ENCODE measurements at places on chromosomes 2 and 18. TPM values are rescaled to one million over a fixed set of nuclear protein-coding genes. Genes with fewer than 3 reads are reported as not detected.

GRCh38 chr2:239194731-239195317 lies 206.0 kb downstream of the HDAC4 start:
- no peaks in the 10 kb centered on the region for H3K27me3 ChIP-seq
- peaks cover 37% of the 10 kb centered on the region for H3K4me1 ChIP-seq
- H3K4me3 ChIP-seq, result no peak overlapping the region
- peaks cover 23% of the 10 kb centered on the region for H3K36me3 ChIP-seq
- H3K27ac ChIP-seq, result peak overlapping the region; percentile 6
- no peak for DNase-seq

GRCh38 chr2:151796774-151797173 lies 31.4 kb downstream of the ARL5A start:
- H3K27ac ChIP-seq, result no peak overlapping the region
- no peak overlapping the region for H3K4me3 ChIP-seq
- no peak for DNase-seq
- H3K27me3 ChIP-seq, result no peaks in the 10 kb centered on the region

GRCh38 chr18:67995769-67996168 lies 479.2 kb upstream of the DSEL start:
- DNase-seq, result no peak
- no peaks in the 10 kb centered on the region for H3K36me3 ChIP-seq
- H3K4me3 ChIP-seq, result no peak overlapping the region
- no peak overlapping the region for H3K27ac ChIP-seq
- no peaks in the 10 kb centered on the region for H3K4me1 ChIP-seq

GRCh38 chr2:112812318-112813267 lies 24.0 kb downstream of the IL1B start:
- H3K27me3 ChIP-seq, result no peaks in the 10 kb centered on the region
- H3K4me3 ChIP-seq, result no peak overlapping the region
- H3K4me1 ChIP-seq, result peaks cover 20% of the 10 kb centered on the region
- peak; percentile 52 for DNase-seq
- H3K27ac ChIP-seq, result peak overlapping the region; percentile 66
- H3K36me3 ChIP-seq, result no peaks in the 10 kb centered on the region

- H3K27me3 ChIP-seq, result no peaks in the 10 kb centered on the region
- peaks cover 16% of the 10 kb centered on the region for H3K36me3 ChIP-seq
- peaks cover 4% of the 10 kb centered on the region for H3K4me1 ChIP-seq
- no peak overlapping the region for H3K27ac ChIP-seq
- H3K4me3 ChIP-seq, result no peak overlapping the region
These were observed 118.4 kb downstream of the BMPR2 start for GRCh38 chr2:202494300-202495229.

- H3K27ac ChIP-seq, result no peak overlapping the region
- H3K4me3 ChIP-seq, result no peak overlapping the region
- H3K36me3 ChIP-seq, result no peaks in the 10 kb centered on the region
- H3K27me3 ChIP-seq, result no peaks in the 10 kb centered on the region
- no peak for DNase-seq
These were observed 90.1 kb downstream of the EPAS1 start for GRCh38 chr2:46387292-46387691.

DNA sequence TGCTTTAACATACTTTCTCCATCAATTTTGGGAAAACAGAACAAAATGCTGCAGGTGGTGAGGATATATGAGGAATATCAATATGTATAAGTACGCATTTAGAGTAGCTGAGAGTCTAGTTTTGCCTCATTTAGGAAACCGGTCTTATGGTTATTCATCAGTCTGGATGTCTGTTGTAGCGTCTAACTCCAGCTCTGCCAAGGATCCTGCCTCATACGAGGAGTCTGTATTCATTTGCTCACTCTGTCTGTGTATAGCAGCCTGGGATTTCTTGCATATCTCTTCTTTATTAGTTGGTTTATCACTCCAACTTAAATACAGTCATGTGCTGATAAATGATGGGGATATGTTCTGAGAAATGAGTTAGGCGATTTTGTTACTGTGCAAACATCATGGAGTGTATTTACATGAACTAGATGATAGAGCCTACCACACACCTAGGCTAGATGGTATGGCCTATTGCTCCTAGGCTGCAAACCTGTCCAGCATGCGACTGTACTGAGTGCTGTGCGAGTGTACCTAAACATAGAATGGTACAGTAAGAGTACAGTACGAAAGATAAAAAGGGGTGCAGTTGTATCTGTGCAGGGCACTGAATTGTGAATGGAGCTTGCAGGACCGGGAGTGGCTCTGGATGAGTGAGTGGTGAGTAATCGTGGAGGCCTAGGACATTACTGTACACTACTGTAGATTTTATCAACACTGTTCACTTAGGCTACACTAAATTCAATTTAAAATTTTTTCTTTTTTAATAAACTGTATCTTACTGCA lies 148.1 kb downstream of the ZNF407 start:
- no peak overlapping the region for H3K4me3 ChIP-seq
- no peak overlapping the region for H3K27ac ChIP-seq
- H3K4me1 ChIP-seq, result no peaks in the 10 kb centered on the region
- no peaks in the 10 kb centered on the region for H3K36me3 ChIP-seq
- DNase-seq, result no peak

- DNase-seq, result no peak
- H3K27ac ChIP-seq, result no peak overlapping the region
- H3K4me3 ChIP-seq, result no peak overlapping the region
- H3K4me1 ChIP-seq, result no peaks in the 10 kb centered on the region
- H3K27me3 ChIP-seq, result no peaks in the 10 kb centered on the region
- H3K36me3 ChIP-seq, result no peaks in the 10 kb centered on the region
These were observed 61.2 kb downstream of the CCDC85A start for GRCh38 chr2:56244911-56245530.

GRCh38 chr2:29662861-29663260 lies 258.5 kb downstream of the ALK start:
- peaks cover 13% of the 10 kb centered on the region for H3K4me1 ChIP-seq
- H3K27ac ChIP-seq, result no peak overlapping the region
- DNase-seq, result no peak

- no peak overlapping the region for H3K4me3 ChIP-seq
- no peaks in the 10 kb centered on the region for H3K27me3 ChIP-seq
- no peak overlapping the region for H3K27ac ChIP-seq
- DNase-seq, result no peak
These were observed 28.0 kb upstream of the ZNF236 start for GRCh38 chr18:76794326-76794725.

GRCh38 chr2:132677661-132678060 lies 7.7 kb upstream of the LYPD1 start:
- H3K36me3 ChIP-seq, result no peaks in the 10 kb centered on the region
- DNase-seq, result no peak
- H3K4me1 ChIP-seq, result no peaks in the 10 kb centered on the region
- H3K27ac ChIP-seq, result no peak overlapping the region

DNA sequence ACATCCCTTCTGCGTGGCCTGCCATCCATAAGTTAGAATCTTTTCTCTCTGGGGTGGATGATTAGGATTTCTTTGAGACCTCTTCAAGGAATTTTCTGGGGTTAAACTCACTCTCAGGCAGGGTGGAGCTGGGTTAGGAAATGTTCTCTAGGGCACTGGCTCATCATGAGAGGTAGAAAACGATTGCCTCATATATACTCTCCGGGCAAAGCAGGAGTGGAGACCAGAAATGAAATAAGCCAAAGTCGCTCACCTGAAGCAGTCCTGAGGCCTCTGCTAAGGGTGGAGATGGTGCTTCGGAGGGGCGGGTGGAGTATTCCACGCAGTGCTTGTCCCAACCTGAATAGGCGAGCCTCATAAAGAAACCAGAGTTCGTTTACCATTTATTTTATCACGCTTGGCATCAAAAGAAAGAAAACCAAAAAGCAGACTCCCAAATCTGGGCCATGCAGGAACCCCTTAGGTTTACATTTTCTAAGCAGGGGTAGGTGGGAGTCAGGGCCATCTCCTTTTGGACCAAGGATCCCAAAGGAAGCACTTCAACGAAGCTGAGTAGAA lies 249.3 kb upstream of the MEIS1 start:
- no peaks in the 10 kb centered on the region for H3K4me1 ChIP-seq
- DNase-seq, result no peak
- no peak overlapping the region for H3K4me3 ChIP-seq
- no peaks in the 10 kb centered on the region for H3K27me3 ChIP-seq
- no peak overlapping the region for H3K27ac ChIP-seq

Gene SULT1C4
- 13.3 TPM for total RNA-seq

Gene SCN2A
- total RNA-seq, result 0.04 TPM

Gene CDK15
- total RNA-seq, result 1.1 TPM

Gene RUFY4
- 0.27 TPM for total RNA-seq

Gene FOXD4L1
- 0.13 TPM for total RNA-seq

Gene NT5C1B
- not detected for total RNA-seq

All from muscle of leg (tissue), 16 donors.